ENCODE measurements at places on chromosomes 12 and 14.

DNA sequence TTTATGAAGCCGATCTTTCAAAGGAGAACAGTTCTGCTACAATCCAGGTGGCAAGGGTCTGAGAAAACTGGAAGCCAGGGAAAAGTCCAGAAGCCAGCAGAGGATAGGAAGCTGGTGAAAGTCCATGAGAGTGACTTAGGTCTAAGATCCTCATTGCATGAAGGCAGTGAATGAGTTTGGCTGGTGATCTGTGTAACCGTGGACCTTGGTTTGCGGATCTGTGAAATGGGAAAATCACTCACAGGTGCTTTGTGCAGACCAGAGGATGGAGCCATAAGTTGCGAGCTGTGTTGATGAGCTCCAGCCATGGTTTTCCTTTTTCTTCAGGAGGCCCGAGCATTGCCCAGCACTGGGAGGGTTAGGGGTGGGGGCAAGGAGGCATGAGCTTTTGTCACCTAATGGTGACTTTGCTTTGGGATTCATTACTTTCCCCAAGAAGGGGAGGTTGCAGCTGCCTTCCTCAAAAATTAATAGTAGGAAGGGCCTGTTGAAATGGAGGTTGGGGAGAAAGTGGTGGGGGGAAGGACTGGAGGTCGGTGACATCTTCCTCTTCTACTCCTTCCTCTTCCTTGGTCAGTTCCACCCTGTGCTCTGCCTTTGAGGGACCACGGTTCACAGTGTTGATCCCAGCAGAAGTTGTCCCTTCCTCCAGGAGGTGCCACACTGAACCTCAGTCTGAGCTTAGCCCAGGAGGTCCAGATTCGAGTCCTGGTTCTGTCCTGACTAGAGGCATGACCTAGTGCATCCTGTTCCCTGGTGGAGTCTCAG, 20.3 kb upstream of the SERPINA6 start:
- no peak for DNase-seq

DNA sequence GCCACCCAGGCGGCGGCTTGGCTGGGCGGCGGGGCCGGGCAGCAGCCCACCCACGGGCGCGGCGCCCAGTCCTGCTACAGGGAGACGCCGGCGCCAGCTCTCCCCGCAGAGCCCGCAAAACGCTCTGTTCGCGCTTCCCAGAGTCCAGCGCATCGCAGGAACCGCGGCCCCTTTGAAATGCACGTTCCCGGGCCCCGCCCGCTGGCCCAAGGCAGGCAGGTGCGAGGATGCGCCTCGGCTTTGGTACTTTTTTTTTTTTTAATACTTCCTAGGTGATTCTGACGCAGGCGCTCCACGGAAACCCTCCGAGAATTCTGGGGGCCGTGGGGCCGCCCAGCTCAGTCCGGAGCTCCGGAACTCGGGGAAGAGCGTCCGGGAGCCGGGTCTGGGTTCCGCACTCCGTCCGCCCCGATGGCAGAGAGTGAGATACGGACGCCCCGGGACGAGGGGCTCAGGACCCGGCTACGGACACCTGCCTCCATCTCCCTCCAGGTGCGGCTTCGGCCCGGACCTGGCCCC, 483 bp downstream of the POC1B start:
- DNase-seq, result peak; percentile 92

GRCh38 chr12:115957686-115958290, 319.7 kb downstream of the MED13L start:
- DNase-seq, result no peak

GRCh38 chr12:79367032-79367589, 323.7 kb downstream of the PAWR start:
- no peak for DNase-seq

- DNase-seq, result no peak
Observed at GRCh38 chr12:39372929-39373328, 70.0 kb downstream of the KIF21A start.

- DNase-seq, result no peak
Observed at GRCh38 chr14:36529062-36529461, 9.0 kb upstream of the NKX2-1 start.

- no peak for DNase-seq
Observed at GRCh38 chr14:52283099-52283498, 15.6 kb downstream of the PTGDR start.

DNA sequence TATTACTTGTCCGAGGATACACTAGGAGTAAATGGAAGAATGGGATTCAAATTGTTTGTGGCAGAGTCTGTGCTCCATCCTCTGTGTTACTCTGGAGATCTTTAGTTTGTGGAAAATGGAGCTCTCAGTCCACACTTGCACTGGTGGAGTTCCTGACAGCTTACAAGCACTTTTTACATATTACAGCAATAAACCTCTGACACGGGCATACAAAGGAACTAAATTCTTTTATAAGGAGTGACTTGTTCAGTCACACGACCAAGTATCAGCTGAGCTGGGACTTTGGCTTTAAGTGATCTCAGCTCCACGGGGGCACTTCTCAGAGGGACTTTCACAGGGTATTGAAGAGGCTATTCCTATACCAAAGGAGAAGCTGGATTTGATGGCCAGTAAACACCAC, 417.5 kb downstream of the LRIG3 start:
- no peak for DNase-seq

DNA sequence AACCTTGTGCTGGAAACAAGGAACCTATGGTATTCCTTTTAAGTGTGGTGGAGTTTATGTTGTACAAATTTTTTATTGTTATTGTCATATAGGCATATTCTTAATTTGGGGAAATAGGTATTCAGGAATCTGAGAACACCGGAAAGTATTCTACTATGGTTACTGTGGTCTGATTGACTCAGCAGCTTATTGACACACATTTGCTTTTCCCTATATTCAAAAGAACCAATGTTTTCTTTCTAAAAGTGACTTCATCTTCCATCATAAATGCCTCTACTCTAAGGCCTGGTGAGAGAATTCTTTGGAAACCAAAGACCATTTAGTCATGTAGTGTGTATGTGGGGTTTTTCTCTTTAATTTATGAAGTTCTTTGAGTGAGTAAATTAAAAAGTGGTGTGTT, 474.8 kb downstream of the TMTC2 start:
- no peak for DNase-seq

- no peak for DNase-seq
Observed at GRCh38 chr12:105316931-105317852, 13.3 kb upstream of the C12orf75 start.
